A549 treated with RU486 at 1 μM for 4 hours (cell line): ENCODE measurements at places on chromosomes 13 and 19. TPM values are rescaled to one million over a fixed set of nuclear protein-coding genes. Genes with fewer than 3 reads are reported as not detected.

Gene KLHL1
- not detected in 5 replicates for total RNA-seq

Gene KLK15
- not detected in 5 replicates for total RNA-seq

Gene CEACAM16
- 0.14 to 0.30 TPM (median 0.15 TPM) in 3 of 5 replicates, not detected in the others for total RNA-seq

Gene CSNK1G2
- total RNA-seq: 34.0 to 52.7 TPM (median 45.9 TPM) in 5 replicates

Gene POU4F1
- total RNA-seq: 0.66 to 1.0 TPM (median 0.79 TPM) in 5 replicates

Gene SLC25A41
- total RNA-seq: 0.06 to 0.24 TPM (median 0.16 TPM) in 3 of 5 replicates, not detected in the others

Gene FKBP8
- total RNA-seq: 116 to 161 TPM (median 147 TPM) in 5 replicates

Gene FGF9
- not detected in 5 replicates for total RNA-seq

Gene NCR1
- total RNA-seq: not detected in 5 replicates

Gene OR7C1
- total RNA-seq: not detected in 5 replicates

Gene PSG11
- total RNA-seq: 0.15 to 0.46 TPM in 2 of 5 replicates, not detected in the others

Gene PALM
- total RNA-seq: 11.8 to 18.1 TPM (median 13.4 TPM) in 5 replicates

Gene POSTN
- total RNA-seq: 0.07 to 0.19 TPM (median 0.10 TPM) in 4 of 5 replicates, not detected in the other

Gene CEACAM4
- total RNA-seq: not detected in 5 replicates

Gene S1PR5
- total RNA-seq: 2.0 to 3.0 TPM (median 2.5 TPM) in 5 replicates

Gene ANKRD24
- 0.12 to 0.39 TPM (median 0.17 TPM) in 5 replicates for total RNA-seq

Gene ZNF71
- total RNA-seq: 8.5 to 12.1 TPM (median 10.3 TPM) in 5 replicates

Gene EID2
- total RNA-seq: 27.0 to 55.8 TPM (median 49.7 TPM) in 5 replicates

Gene EEF2
- total RNA-seq: 851 to 1,158 TPM (median 1,066 TPM) in 5 replicates

Gene FAM174C
- 49.3 to 93.2 TPM (median 86.5 TPM) in 5 replicates for total RNA-seq

Gene CCDC169
- total RNA-seq: 0.29 to 0.57 TPM (median 0.38 TPM) in 4 of 5 replicates, not detected in the other

Gene DPF1
- 3.0 to 4.4 TPM (median 3.6 TPM) in 5 replicates for total RNA-seq

Gene NKPD1
- 0.08 to 0.13 TPM (median 0.08 TPM) in 5 replicates for total RNA-seq

Gene OVOL3
- 0.31 to 0.80 TPM in 2 of 5 replicates, not detected in the others for total RNA-seq

Gene MBD3L2
- not detected in 5 replicates for total RNA-seq

Gene SLAIN1
- total RNA-seq: 0.47 to 0.62 TPM (median 0.51 TPM) in 5 replicates

Gene C19orf33
- total RNA-seq: 617 to 825 TPM (median 744 TPM) in 5 replicates

Gene AP2S1
- 231 to 323 TPM (median 313 TPM) in 5 replicates for total RNA-seq

Gene SSC5D
- total RNA-seq: 0.54 to 1.2 TPM (median 0.95 TPM) in 5 replicates

Gene LINGO3
- not detected in 5 replicates for total RNA-seq

Gene UNC13A
- 1.00 to 2.2 TPM (median 1.5 TPM) in 5 replicates for total RNA-seq

Gene GFY
- total RNA-seq: 0.12 to 0.28 TPM (median 0.17 TPM) in 4 of 5 replicates, not detected in the other

Gene NEK5
- total RNA-seq: 0.03 to 0.11 TPM (median 0.08 TPM) in 4 of 5 replicates, not detected in the other

Gene CEBPA
- total RNA-seq: 5.6 to 11.1 TPM (median 9.3 TPM) in 5 replicates

Gene LSM14A
- 219 to 356 TPM (median 230 TPM) in 5 replicates for total RNA-seq

Gene OSCAR
- 0.20 to 0.59 TPM (median 0.32 TPM) in 5 replicates for total RNA-seq

Gene TINCR
- total RNA-seq: 2.0 to 3.1 TPM (median 2.6 TPM) in 5 replicates

Gene THSD8
- 0.70 to 17.2 TPM (median 12.5 TPM) in 4 of 5 replicates, not detected in the other for total RNA-seq

Gene ZNF527
- total RNA-seq: 2.4 to 3.4 TPM (median 3.1 TPM) in 5 replicates
